ENCODE measurements at places on chromosomes 16 and 17. TPM values are rescaled to one million over a fixed set of nuclear protein-coding genes. Genes with fewer than 3 reads are reported as not detected.

TUFM gene
- 253 TPM for total RNA-seq

GP2 gene
- total RNA-seq = not detected

PNMT gene
- total RNA-seq = 7.1 TPM

ZSCAN10 gene
- not detected for total RNA-seq

KRTAP4-1 gene
- total RNA-seq = not detected

CHD9 gene
- total RNA-seq = 39.5 TPM

GAST gene
- not detected for total RNA-seq

SMIM36 gene
- total RNA-seq = not detected

RPRML gene
- total RNA-seq = not detected

MTSS2 gene
- total RNA-seq = 74.1 TPM

CCL23 gene
- not detected for total RNA-seq

TPSAB1 gene
- total RNA-seq = 7.1 TPM

TOB1 gene
- total RNA-seq = 83.8 TPM

SPATA22 gene
- 0.51 TPM for total RNA-seq

CPSF4L gene
- total RNA-seq = not detected

SLC16A5 gene
- total RNA-seq = 6.5 TPM

OR1A1 gene
- not detected for total RNA-seq

GP1BA gene
- total RNA-seq = not detected

NACA2 gene
- not detected for total RNA-seq

CNTNAP4 gene
- not detected for total RNA-seq

GPR179 gene
- 0.16 TPM for total RNA-seq

GPT2 gene
- total RNA-seq = 22.9 TPM

Measured in Right ventricle myocardium superior (tissue), 1 donor.